ENCODE measurements at places on chromosomes 4 and X.

DNA sequence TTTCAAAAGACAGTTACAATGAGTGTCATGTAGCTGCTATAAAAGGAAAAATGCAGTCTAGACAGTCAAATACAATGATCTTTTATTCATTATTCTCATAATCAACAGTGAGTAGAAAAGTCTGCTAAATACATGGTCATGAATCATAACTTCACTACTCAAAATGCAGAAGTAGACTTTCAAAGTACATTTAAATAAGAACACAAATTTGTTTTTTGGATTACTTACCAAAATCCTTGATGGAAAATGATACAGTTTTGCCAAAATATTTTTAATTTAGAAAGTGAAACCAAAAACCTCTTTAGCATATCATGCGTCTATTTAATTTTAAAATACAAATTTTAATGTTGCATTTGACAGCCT, 4.9 kb downstream of the ACSL4 start:
- DNase-seq = no peak

GRCh38 chr4:158991534-158992155, 111.2 kb upstream of the RAPGEF2 start:
- no peak for DNase-seq

GRCh38 chr4:84574069-84574720, 8.7 kb upstream of the CDS1 start:
- no peak for DNase-seq

DNA sequence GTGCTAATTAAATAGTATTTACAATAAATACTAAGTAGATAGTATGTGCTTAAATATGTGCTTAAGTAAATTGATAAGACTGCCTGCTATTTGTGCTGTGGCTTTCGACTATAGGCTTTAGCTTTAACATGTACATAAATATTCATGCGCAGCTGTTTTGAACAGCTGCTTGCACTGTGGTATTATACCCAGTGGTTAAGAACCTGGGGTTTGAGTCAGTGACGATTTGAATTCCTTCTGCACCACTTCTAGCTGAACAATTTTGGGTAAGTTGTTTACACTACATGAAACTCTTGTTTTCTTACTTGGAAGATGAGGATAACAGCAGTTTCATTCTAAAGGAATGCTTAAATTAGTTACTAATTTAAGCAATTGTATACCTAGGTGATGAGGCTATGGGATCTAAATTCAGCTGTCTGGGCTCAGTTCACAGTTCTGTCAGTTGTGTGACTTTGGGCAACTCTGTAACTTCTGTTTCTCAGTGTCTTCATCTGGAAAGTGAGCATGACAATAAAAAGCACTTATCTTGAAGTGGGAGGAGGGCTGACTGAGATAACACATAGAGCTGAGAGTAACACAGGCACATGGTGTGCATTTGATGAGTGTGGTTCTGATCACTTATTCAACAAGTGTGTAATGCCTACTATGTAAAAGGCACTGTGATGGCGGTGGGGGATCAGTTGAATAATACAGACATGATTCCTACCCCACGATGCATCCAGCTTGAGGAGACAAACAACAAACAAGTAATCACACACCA, 37.0 kb downstream of the HPGDS start:
- DNase-seq = no peak

Data from B cell (primary cell).